ENCODE measurements at places on chromosomes 11 and 22. TPM values are rescaled to one million over a fixed set of nuclear protein-coding genes. Genes with fewer than 3 reads are reported as not detected.

KRTAP5-2 gene
- not detected for polyA plus RNA-seq

TRPC6 gene
- not detected for polyA plus RNA-seq

CCDC116 gene
- 0.28 TPM for polyA plus RNA-seq

SERGEF gene
- polyA plus RNA-seq = 23.1 TPM

KRTAP5-10 gene
- polyA plus RNA-seq = not detected

PNPLA3 gene
- 3.2 TPM for polyA plus RNA-seq

RAB30 gene
- polyA plus RNA-seq = 4.5 TPM

Measured in SK-N-SH (cell line).